ENCODE measurements at places on chromosomes 3 and 15.

DNA sequence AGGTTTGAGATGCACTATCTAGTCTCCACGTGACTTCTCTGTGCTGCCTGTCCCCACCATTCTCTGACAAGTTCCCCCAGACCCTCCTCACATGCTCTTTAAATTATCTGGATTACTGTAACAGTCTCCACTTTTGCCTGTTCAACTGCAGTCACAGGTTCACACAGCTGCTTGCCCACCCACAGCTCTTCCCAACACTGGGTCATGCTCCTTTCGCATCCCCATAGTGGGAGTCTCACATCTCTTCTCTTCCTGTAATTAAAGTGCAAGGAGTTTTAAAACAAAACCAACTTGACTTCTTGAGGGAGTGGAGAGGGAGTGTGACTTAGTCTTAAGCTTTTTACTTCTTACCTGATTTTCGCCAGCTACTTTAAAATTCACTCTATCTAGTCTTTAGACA, 178.8 kb downstream of the PLCL2 start:
- no peak for DNase-seq

DNA sequence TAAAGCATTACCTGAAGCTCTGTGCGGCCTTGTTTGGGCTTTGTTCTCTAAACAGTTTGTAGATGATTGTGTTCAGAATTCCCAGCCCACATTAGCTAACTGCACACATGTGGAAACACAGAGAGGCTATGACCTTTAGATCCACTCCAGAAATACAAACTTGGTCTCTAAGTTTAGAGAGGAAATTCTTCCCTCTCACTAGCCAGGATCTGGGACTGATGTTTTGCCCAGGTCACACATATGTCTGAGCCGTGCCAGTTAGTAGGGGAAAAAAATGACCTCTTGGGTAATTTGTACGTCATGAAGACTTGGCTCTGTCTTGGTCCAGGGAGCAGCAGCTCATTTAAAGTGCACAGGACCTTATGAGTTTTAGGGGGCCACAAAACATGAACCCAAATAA, 223.1 kb downstream of the RBMS3 start:
- no peak for DNase-seq

- DNase-seq, result no peak
Observed at GRCh38 chr3:4672725-4673275, 179.7 kb downstream of the ITPR1 start.

DNA sequence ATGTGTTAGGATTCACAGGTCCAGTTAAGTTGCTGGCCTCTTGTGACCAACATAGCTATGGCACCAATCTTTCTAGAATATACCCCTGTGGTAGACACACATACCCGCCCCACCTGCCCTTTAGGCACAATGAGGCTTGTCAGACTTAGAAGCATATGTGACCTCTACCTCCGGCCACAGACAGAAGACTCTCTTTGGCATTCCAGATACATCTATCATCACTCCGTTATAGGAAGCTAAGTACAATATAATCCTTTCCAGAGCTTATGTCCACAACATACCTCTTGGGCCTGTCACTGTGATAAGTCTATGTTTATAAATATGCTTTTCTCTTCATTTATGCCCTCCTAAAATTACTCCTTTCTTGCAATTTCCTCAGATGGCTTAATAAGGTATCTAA, 39.8 kb downstream of the CD47 start:
- no peak for DNase-seq

- DNase-seq, result no peak
Observed at GRCh38 chr3:124513610-124513997, 216.6 kb upstream of the UMPS start.

DNA sequence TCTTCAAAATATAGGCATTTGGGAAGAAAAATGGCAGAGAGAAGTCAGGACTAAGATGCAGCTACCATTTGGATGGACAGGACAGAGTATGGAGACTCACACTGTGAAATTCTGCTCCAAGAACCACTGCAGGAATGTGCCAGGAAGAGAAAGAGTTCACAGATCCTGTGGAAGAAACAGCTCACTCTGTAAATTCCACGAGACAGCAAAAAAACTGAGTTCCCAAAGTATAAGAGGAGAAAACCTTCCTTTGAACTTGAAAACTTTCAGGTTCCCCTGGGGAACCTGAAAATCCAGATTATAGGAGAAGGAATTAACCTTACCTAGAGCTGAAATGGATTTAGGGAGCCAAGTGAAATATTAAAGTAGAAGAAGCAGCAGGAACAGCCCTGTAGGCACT, 137.1 kb downstream of the PLCH1 start:
- DNase-seq, result no peak

DNA sequence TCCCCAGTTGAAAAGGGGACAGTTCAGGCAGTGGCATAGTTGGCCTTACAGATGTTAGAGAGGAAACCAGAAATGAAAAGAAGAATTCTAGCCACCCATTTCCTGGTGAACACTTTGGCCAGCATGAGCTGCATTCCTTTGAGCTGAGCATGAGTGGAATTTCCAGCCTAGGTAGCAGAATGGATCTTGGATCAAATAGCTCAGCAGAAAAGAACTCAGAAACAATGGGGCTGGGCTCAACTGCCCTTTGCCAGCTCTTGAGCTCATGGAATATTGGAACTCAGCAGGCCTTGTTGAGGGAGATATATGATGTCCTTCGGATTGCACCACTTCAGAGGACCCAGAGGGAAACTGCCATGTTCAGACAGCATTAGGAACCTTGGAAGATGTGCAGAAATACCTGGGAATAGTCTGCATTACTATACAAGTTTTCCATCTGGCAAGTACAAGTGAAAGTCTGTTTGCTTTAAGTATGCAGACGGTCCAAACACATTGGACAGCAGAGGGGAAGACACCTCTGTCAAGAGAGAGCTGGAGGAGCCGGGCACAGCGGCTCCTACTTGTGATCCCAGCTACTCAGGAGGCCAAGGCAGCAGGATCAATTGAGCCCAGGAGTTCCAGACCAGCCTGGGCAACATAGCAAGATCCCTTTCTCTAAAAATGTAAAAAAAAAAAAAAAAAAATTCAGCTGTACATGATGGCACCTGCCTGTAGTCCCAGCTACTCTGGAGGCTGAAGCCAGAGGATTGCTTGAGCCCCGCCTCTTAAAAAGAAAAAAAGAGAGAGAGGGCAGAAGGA, 3.1 kb upstream of the CDV3 start:
- DNase-seq, result no peak

DNA sequence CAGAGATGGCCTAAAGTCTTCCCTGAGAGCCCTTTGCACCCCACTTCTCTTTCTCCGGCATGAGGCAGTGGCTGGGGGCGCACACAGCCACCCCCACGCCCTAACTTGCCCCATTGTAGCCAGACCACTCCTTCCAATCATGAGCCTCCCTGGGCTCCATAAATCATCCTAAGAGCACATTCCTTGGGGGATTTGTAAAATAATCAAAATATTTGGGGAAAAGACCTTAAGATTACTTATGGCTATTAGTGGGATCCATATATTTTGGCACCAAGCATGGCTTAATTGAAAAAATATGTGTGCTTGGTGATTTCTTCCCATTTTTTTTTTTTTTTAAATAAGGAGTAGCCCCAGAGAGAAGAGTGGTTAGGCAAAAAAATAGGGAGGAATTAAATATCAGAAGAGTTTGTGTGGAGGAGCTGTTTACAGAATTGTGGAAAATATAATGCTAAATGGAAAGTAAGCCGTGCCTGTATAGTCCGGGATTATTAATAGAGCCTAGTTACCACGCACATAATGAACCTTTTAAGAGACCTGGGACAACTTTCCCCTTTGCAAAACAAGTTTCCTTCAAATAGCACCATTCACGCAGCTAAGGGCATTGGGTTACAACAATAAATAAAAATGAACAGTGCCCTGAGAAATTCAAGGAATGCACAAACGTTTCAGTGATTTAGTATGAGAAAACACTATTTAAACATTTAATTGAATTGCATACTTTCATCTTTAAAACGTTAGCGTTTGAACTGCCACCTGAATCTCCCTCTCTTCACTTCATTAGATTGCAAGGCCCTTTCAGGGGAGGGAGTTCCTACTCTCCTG, 46.1 kb downstream of the SMAD6 start:
- DNase-seq, result no peak

DNA sequence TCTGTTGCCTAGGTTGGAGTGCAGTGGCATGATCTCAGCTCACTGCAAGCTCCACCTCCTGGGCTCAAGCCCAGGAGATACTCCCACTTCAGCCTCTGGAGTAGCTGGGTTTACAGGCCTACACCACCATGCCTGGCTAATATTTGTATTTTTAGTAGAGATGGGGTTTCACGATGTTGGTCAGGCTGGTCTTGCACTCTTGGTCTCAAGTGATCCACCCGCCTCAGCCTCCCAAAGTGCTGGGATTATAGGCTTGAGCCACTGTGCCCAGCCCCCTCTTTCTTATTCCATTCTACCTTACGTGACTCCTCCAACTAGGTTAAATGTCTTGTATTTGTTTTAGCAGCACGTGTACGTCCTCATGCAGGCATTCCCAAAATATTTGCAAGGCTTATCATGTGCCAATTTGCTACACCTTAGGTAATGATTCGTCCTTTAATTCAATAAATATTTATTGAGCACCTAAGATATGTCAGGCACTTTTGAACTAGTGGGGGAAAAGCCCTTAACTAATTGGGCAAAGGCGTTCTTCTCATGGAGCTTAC, 14.9 kb upstream of the MAGI1 start:
- DNase-seq, result no peak

DNA sequence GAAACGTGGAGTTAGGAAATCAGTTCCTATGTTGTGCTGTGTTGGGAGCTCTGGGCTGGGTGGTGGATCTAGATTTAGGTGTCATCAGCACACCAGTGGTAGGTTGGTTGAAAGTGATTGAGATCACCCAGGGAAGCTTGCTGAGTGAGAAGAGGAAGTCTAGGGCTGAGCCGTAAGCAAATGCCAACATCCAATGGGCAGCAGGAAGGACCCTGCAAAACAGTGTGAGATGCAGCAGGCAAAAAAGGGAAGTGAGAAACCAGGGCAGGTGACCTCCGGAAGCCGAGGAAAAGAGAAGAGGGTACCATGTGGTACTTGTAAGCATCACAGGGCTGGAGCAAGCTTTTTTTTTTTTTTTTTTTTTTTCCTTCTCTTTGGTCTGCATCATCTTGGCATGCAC, 15.9 kb upstream of the COPG1 start:
- no peak for DNase-seq

GRCh38 chr3:62659660-62660059, 215.6 kb downstream of the CADPS start:
- no peak for DNase-seq
